ENCODE measurements at places on chromosomes 12 and 14.

DNA sequence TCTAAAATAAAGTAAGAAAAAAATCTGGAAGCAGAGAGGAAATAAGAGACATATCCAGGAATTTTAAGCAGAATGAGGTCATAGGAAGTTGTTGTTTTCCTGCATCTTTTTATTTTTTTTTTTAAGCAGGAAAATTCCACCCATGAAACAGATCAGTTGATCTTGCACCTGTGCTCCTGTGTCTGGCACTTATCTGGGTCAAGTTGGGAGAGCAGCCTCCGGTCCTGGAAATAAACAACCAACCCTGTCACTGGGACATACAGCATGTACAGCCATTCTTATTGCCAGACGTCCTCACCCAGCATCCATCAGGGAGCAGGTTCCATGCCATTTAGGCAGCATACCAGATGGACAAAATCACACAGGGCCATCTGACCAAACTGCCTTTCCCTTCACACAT is 266.0 kb upstream of the BTG1 start:
- no peak for DNase-seq

DNA sequence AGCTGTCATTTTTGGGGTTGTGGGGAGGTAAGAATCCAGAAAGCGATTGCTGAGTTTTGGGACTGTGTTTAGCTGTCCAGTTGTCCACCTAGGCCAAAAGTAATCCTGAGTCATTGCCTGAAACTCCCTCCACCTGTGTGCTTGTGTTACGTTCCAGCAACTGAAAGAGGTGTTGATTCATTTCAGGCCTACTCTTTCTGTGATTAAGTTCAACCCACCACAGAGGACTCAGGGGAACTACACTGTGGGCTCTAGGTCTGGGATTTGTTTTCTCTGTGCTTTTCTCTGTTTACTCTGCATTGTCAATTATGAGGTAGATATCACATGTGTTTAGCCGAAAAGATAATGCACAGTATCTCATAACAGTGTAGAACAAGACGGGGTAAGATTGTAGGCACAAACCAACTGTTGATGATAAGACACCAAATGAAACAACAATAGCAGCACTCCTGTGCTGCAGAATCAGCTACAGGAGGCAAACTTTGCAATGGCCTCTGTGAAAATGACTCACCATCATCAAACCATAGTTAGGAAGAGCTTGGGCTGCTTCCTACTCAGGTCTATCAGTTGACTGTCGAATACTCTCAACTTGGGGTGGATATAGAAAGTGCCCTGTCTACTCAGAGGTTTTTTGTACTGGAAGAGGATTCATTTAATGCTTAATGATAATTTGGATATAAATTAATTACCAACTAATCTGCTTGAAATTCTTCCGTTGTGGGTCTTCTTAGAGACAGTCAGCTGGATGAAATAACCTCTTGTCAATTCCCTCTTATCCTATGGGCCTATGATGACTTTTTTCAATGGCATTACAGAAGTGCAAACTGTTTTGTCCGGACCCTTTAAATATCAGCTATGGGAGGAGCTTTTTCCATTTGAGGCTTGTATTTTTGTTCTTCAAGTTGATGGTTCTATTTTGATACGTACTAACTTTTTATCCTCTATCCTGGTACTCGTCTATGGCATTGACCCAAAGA is 385.9 kb downstream of the BMP4 start:
- no peak for DNase-seq

GRCh38 chr12:85283560-85283959 is 3.5 kb downstream of the ALX1 start:
- no peak for DNase-seq

GRCh38 chr14:26993556-26993955 is 395.7 kb upstream of the NOVA1 start:
- DNase-seq = no peak

GRCh38 chr12:27610374-27610773 is 85.9 kb upstream of the REP15 start:
- no peak for DNase-seq

GRCh38 chr14:51139121-51139681 is 44.3 kb upstream of the TRIM9 start:
- no peak for DNase-seq
